ENCODE measurements at places on chromosomes 7 and 10. TPM values are rescaled to one million over a fixed set of nuclear protein-coding genes. Genes with fewer than 3 reads are reported as not detected.

The VWDE gene
- total RNA-seq: 0.38 TPM

The UNCX gene
- total RNA-seq: not detected

The HBP1 gene
- total RNA-seq: 32.1 TPM

The HECW1 gene
- total RNA-seq: not detected

The BEND7 gene
- 14.9 TPM for total RNA-seq
